Urinary bladder (tissue), 4 donors: ENCODE measurements at places on chromosomes 5 and 9. TPM values are rescaled to one million over a fixed set of nuclear protein-coding genes. Genes with fewer than 3 reads are reported as not detected.

Gene RBM22
- 31.1 TPM for total RNA-seq

Gene SPATA31D4
- total RNA-seq = not detected

Gene POU5F2
- 10.5 TPM for total RNA-seq

Gene CCIN
- 1.1 TPM for total RNA-seq

Gene SLC36A3
- not detected for total RNA-seq

Gene PAPPA
- 5.9 TPM for total RNA-seq

Gene CDC42SE2
- 45.5 TPM for total RNA-seq

Gene TICAM2
- total RNA-seq = 11.9 TPM

Gene GBGT1
- 5.8 TPM for total RNA-seq

Gene ANKRD34B
- not detected for total RNA-seq

Gene CAMK2A
- total RNA-seq = 1.8 TPM

Gene ARL14EPL
- not detected for total RNA-seq

Gene ABITRAM
- total RNA-seq = 11.8 TPM

Gene EGFLAM
- 17.4 TPM for total RNA-seq

Gene SLCO4C1
- total RNA-seq = 1.4 TPM

Gene FOXD1
- total RNA-seq = 0.58 TPM
